ENCODE measurements at places on chromosomes 4 and X.
A peak's percentile ranks its signal among the peaks of the same experiment; 100 is the strongest.

- DNase-seq, result no peak
Measured at GRCh38 chr4:186105647-186106321, 1.3 kb downstream of the FAM149A start.

GRCh38 chr4:127469542-127469941 lies 163.2 kb upstream of the INTU start:
- DNase-seq, result no peak

GRCh38 chr4:40587826-40588225 lies 41.8 kb downstream of the RBM47 start:
- DNase-seq, result no peak

GRCh38 chrX:42247241-42247640 lies 323.9 kb upstream of the CASK start:
- DNase-seq, result no peak

DNA sequence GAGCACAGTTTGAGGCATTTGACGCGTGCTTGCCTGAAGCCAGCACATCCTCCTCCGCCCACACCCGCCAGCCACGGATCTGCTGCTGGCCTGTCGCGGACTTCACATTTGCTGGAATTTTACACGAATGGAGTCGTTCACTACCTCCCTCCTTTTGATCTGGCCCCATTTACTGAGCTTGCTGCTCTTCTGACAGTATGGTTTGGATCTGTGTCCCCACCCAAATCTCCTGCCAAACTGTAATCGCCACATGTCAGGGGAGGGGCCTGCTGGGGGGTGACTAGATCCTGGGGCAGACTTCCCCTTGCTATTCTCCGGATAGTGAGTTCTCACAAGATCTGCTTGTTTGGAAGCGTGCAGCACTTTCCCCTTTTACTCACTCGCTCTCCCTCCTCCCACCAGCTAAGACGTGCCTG lies 19.9 kb upstream of the CPLX1 start:
- DNase-seq, result no peak

DNA sequence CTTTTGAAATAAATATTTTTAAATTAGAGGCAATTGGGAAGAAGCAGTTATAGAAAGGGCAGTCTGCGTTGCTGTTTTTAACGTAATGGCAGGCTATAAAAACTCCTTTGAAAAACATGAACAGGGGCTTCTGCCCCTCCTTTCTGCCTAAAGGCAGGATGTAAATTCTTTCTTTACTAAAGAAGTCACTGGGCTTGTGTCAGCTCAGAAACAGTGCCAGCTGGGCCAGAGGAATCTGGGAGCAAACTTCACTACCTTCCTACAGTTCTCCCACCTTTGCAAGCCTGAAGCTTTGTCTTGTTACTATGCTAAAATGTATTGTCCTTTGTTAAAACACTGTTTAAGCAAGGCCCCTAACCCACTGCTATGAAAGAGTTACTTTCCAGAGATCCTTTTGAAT lies 1664.8 kb downstream of the RPA4 start:
- no peak for DNase-seq

GRCh38 chr4:16544251-16544721 lies 318.0 kb upstream of the TAPT1 start:
- DNase-seq, result no peak

DNA sequence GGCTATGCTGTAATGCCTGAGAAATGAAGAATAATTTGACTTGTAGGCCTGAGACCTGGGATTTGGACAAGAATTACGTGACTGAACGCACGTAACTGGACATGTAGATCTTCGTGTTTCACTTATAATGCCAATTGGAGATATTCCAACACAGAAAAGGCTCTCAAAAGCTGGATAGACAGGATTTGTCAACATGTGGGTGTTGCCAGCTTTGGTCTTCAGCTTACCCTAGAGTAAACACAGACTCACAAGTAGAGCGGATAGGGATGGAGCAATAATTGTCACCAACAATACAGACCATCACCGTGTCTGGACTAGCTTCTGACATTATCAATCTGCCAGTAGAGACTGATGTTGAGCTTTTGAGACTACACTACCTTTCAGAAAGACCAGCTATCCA lies 1511.0 kb upstream of the ADGRL3 start:
- DNase-seq, result no peak

- DNase-seq, result no peak
Measured at GRCh38 chr4:128227991-128228571, 59.5 kb downstream of the PGRMC2 start.

DNA sequence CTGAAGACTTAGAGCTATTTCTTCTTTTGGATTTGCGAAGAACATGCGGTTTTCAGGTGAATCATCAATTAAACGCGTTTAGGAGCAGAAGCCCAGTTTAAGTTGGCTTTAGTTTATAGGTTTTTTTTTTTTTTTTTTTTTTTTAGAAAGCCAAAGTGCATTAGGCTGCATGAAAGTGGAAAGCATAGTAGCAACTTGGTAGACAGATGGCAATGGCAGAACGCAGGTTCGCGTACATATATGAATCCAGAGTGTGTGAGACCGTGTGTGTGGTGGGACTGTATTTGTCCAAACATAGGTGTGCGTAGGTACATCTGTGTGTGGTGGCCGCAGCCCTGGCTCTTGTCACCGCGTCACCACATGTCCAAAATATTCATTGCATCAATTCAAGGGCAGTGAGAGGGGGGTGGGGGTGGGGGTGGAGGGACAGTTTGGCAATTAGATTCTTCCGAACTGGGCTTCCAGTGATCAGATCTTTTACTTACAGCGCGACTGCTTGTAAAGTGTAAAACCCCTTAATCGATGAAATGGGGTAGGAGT lies 901 bp downstream of the JADE1 start:
- DNase-seq, result no peak

DNA sequence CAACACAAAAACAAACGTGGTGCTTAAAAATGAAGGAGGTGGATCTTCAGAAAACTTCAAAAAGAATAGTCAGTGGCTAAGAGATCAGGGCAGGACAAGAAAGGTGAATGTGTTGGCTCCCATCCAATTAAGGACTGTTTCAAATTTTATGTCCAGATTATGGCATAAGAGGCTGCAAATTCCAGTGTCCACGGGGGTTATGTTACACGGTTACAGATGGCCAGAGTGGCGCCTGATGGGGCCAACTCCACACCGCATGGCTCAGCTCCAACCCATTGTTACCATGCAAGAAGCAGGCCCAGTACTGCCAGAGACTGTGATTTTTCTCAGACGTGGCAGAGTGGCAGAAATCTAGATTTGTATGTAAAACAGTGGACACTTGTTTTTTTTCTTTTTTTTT lies 168.4 kb upstream of the TENM3 start:
- DNase-seq, result no peak

DNA sequence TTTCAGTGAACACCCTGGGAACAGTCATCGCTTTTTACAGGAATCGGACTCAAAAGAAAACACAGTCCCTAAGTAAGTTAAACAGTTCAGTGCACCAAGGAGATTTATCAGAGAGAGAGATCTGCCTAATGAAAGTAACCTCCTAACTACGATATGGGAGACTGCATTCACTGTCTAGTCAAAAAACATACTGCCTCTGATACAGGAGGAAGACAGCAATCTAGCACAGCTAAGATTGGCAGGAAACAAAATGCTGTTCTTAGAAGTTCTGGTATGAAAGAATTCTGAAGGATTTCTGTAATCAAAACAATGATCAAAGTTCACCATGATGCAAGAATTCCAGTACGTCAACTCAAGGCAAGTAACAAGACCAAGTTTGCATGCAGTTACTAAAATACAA lies 92.8 kb downstream of the MAML3 start:
- DNase-seq, result no peak

- no peak for DNase-seq
Measured at GRCh38 chrX:13276991-13277390, 42.9 kb downstream of the ATXN3L start.

- no peak for DNase-seq
Measured at GRCh38 chr4:115675719-115676118, 562.3 kb upstream of the NDST4 start.

- DNase-seq, result no peak
Measured at GRCh38 chrX:114999906-115000305, 17.5 kb downstream of the IL13RA2 start.

- no peak for DNase-seq
Measured at GRCh38 chrX:155968326-155968661, 29.2 kb upstream of the IL9R start.

GRCh38 chr4:83964996-83965541 lies 429.2 kb downstream of the GPAT3 start:
- DNase-seq, result no peak

DNA sequence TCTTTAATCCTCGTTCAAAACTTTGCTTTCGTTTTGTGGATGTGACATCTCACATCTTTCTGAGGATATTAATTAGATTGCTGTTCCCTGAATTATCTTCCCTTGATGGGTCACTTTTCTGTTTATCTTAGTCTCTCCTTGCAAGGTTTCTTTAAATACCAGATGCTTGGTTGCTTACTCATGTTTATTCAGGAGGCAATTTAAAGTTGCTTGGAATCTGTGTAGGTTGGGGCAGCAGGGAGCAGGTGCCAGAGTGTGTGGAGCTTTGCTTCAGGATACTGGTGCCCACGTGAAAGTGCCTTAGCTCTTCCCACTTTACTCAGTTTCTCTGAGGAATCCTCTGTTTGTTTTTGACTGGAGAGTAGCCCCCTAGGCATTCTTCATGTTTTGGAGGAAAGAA lies 24.0 kb downstream of the ANAPC4 start:
- no peak for DNase-seq

DNA sequence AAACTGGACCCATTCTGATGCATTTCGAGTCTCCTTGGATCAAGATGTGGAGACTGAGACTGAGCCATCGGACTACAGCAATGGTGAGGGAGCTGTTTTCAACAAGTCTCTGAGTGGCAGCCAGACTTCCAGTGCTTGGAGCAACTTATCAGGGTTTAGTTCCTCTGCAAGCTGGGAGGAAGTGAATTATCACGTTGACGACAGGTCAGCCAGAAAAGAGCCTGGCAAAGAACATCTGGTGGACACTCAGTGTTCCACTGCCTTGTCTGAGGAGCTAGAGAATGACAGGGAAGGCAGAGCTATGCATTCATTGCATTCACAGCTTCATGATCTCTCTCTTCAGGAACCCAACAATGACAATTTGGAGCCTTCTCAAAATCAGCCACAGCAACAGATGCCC lies 84.8 kb downstream of the NEUROG2 start:
- DNase-seq, result no peak

DNA sequence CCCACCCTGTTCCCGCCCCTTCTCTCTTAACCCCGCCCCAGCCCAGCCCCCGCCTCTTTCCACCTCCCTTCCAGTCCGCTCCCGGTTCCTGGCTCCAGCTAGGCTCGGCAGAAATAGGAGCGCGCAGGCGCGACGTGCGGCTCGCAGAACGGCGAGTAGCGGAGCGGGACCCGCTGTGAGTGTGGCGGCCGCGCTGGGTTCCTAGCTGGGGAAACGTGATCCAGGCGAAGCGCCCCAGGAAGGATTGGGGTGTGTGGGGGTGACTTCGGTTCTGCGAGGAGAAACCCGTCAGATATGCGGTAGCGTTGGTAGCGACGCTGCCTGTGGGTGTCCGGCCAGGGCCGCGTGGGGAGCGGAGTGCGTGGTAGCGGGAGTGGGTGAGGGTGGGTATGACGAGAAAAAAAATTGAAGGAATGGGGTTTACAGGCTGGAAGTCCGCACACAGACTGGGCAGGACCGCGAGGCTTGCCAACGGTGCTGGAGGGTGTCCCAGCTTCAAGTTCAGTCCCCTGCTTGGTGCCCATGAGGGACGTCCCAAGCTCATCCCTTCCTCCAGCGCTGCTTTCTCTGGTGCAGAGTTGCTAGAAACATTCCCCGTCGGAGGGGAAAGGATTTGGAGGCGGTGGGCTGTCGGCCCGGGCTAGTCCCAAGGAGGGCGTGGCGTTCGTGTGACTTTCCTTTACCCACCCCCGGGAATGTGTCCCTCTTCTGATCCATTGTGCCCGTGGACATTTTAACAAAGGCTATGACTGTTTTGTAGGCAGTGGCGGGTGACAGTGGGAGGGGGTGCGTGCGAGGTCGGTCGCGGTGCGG lies at the start of gene PRRG1:
TSS of gene PRRG1 (plus strand) at position 144 of the 813 bp plus-strand sequence. CDS start 56,886 bp downstream, outside the sequence.
- DNase-seq, result peak; percentile 63

DNA sequence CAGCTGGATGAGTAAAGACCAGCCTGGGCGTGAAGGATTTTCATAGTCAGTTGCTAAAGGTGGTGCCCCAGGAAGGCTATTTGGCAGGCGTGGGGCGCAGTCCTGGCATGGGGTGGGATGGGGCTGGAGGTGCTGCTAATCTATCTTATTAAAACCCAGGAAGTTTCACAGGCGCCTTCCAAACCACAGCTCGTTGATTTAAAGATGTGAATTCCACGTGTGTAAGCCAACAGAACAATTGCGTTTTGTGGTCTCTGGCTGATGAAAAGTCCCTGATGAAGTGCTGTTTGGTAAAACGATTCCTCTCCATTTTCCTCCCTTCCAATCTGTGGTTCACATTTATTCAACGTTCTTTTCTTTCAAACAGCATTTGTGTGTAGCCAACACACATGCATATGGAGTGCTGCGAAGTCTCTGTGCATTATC lies 105.0 kb downstream of the TBL1X start:
- no peak for DNase-seq

- DNase-seq, result no peak
Measured at GRCh38 chr4:89708903-89709421, 128.0 kb downstream of the SNCA start.

GRCh38 chr4:93831716-93832496 lies 3.4 kb downstream of the ATOH1 start:
- DNase-seq, result no peak

DNA sequence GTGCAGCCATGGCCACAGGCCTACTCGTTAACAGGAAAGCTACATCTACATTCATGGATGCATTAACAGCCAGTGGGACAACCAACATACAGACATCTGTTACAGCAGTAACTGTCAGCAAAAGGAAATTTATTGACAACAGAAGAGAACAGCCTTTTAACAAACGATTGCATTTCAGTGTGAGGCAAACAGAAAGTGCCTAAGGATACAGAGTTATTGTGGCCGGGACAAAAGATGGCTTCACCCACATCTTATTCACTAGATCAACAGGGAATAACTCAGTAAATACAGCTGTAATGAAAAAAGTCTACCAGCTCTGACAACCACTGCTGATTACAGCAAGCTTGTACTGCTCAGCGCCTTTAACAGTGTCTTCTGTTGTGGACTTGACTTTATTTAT lies 61.5 kb upstream of the TBL1X start:
- DNase-seq, result no peak

DNA sequence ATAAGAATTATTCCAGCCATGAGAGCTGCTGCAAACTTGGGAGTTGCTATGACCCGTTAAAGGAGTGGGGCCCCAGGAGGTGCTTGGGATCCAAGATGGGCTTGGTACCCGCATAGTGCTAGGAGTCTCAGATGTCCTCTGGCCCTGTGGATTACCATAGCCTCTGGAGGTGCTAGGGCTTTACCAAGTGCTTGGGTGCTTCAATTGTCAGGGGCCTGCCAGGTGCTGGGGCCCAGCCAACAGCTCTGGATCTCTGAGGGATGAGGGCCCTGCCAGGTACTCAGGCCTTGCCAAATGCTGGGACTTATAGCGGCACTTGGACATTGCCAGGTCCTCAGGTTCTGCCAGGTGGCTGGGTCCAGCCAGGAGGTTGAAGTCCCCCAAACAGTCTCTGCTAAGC lies 32.0 kb upstream of the USP51 start:
- DNase-seq, result no peak

Measured in NCI-H1048 (cell line).